Kidney (tissue), 22 donors: ENCODE measurements at places on chromosomes 16 and 17. TPM values are rescaled to one million over a fixed set of nuclear protein-coding genes. Genes with fewer than 3 reads are reported as not detected.

NRN1L gene
- 1.1 TPM for total RNA-seq

MEIOC gene
- total RNA-seq, result 0.28 TPM

PIRT gene
- not detected for total RNA-seq

SSTR5 gene
- total RNA-seq, result 6.7 TPM

HOXB7 gene
- 45.4 TPM for total RNA-seq

KRT222 gene
- total RNA-seq, result 6.6 TPM

MILR1 gene
- 17.8 TPM for total RNA-seq

CFAP97D1 gene
- not detected for total RNA-seq

OR1F1 gene
- total RNA-seq, result not detected

MYADML2 gene
- total RNA-seq, result not detected

SDR42E2 gene
- not detected for total RNA-seq

DNA sequence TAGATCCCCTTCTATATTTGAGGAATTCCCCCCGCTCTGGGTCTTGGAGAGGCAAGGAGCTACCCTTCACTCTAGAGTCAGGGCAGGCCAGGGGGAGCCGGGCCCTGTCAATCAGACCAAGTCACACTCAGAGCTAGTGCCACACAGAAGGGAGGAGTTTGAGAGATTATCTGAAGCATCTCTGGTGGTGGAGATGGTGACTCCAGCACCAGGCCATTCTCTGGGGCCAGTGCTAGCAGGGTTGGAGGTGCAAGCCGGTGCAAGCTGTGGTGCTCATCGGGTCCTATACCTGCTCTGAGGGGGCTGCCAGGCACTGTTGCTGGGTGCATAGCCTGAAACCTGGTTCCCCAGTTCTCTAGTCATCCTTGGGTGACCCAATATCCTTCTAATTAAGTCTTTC lies 201.2 kb downstream of the COPRS start:
- no peak for DNase-seq

DNA sequence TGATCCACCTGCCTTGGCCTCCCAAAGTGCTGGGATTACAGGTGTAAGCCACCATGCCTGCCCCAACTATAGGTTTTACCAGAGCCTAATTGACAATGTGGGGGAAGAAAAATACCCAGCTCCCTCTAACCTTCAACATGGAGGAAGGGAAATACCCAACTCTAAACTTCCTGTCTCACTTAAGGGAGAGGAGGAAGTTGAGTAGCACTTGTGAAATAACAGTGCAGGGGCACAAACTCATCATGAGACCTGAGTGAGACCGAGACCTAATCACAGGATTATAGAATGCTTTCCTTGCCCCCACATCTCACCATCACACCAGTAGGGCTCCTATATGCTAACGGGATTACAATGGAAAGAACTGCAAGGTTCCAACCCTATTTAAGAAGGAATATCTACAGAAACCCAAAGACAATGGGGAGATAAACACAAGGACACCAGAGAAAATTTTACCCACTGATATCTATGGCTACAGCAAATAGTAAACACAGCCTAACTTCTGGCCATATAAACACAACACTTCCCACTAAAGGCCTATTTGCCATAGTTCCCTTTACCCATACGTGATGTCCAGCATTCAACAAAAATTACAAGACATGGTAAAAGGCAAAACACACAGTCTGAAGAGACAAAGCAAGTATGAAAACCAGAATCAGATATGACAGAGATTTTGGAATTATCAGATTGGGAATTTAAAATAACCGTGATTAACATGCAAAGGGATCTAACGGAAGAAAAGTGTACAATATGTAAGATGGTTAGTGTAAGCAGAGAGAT lies 26.9 kb downstream of the OR3A1 start:
- no peak for DNase-seq

- DNase-seq, result no peak
These were observed 13.7 kb upstream of the TAT start for GRCh38 chr16:71590584-71590983.

DNA sequence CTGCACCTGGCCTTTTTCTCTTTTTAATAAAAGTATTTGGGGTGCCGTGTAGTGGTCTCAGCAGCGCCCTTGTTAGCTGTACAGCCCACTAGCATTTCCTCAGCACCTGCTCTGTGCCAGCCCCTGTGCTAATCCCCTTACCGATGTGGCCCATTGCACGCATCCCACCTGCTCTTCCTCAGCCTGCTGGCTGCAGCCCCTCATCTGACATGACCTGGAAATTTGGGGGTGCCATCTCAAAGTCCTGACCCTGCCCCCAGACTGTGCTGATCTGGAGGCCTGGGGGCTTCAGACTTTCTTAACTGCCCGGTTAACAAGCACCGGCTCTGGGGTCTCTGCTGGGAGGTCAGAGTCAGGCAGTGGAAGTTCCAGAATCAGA lies 10.4 kb downstream of the GPRC5C start:
- DNase-seq, result no peak

GRCh38 chr17:76643553-76644148 lies at the start of gene ST6GALNAC1:
ST6GALNAC1 (minus strand) TSS chr17:76643757; CDS start chr17:76643638, 119 bp downstream.
- peak; percentile 37 for DNase-seq

- DNase-seq, result no peak
These were observed 93.6 kb upstream of the CIBAR2 start for GRCh38 chr16:85205747-85206471.

- DNase-seq, result peak; percentile 67
These were observed 1.1 kb upstream of the AMDHD2 start for GRCh38 chr16:2518823-2519710.

DNA sequence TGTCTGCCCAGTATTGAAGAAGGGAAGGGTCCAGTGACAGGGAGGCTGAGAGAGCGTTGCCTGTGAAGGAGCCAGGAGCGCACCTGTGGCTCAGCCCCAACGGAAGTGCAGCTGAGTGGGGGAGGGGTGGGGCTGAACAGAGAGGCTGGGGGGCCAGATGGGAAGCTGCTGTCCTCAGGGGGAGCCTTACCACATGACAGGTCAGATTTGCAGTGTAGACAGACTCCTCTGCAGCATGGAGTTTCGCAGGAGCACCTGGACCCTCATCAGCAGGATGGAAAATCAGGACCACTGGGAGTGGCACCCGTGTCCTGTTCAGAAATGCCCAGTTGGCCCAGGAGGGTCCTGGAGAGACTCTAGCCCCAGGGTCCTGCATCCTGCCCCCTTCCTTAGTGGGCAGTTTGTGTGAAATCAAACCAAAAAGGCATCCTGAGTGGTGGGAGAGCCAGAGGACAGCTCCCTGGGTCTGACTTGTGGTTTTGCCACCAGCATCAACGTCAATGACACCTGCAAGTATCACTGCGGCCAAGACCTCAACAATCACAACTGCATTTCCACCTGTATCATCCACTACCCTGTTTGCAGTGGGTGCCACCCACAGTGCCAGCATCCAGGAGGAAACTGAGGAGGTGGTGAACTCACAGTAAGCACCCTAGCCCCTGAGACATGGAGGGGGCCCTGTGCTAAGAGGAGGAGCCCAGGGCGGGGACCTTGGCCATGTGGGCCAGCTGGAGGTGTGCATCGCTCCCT lies 7.8 kb downstream of the CD300A start:
- no peak for DNase-seq

DNA sequence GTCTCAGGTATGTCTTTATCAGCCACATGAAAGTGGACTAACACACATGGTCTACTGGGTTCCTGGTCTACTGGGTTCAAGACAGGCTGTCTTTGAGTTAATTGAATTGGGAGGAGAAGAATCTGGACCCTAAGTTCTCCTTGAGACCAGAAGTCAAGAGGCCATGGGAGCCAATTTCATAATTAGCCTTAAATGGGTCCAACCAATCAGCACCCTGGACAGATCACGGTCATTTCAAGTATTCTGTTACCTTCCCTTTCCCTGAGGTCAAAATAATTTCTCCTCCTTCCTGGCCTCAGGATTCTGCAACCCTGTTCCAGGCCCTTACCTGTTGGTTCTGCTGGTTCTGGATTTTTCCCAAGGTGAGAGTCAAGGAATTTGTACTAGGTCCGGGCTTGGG lies 23.8 kb downstream of the OSBPL7 start:
- DNase-seq, result no peak

- DNase-seq, result no peak
These were observed 104.6 kb downstream of the SPAG9 start for GRCh38 chr17:51016099-51016498.

DNA sequence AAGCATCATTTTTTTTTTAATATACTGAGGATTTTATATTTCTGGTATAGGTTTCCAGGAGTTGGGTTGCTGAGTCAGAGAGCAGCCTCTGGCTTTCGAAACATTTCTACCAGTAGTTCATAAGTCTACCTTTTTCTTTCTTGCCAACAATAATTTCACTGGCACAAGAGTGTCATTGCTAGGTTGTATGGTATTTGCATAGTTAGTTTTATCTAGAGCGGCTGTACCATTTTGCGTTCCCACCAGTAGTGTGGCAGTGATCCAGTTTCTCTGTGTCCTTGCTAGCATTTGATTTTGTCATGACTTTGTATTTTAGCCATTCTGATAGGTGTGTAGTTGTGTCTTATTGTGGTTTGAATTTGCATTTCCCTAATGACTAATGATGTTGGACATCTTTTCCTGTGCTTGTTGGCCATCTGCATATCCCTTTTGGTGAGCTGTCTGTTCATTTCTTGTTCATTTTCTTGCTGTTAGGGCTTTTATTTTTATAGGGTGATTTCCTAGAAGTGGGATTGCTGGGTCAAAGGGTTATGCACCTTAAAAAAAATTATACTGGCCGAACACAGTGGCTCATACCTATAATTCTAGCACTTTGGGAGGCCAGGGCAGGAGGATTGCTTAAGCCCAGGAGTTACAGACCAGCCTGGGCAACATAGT lies 39.9 kb downstream of the SNX29 start:
- DNase-seq, result no peak

GRCh38 chr17:31858642-31859486 lies at the start of gene COPRS:
COPRS (minus strand) TSS chr17:31859244; CDS start chr17:31859199, 45 bp downstream.
- DNase-seq, result peak; percentile 93

GRCh38 chr16:74725651-74726455 lies 25.2 kb upstream of the MLKL start:
- DNase-seq, result no peak

DNA sequence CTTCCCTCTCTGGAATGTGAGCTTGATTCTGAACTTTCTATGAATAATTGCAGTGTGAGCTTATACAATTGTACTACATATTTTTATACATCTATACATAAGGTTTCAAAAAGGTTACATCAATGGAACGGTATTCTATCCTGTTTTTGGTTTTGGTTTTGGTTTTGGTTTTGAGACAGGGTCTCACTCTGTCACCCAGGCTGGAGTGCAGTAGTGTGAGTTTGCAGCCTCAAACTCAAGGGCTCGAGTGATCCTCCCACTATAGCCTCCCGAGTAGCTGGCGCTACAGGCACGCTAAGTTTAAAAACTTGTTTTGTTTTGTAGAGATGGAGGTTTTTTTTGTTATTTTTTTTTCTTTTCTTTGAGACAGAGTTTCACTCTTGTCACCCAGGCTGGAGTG lies 1.1 kb downstream of the CTRB1 start:
- DNase-seq, result no peak

DNA sequence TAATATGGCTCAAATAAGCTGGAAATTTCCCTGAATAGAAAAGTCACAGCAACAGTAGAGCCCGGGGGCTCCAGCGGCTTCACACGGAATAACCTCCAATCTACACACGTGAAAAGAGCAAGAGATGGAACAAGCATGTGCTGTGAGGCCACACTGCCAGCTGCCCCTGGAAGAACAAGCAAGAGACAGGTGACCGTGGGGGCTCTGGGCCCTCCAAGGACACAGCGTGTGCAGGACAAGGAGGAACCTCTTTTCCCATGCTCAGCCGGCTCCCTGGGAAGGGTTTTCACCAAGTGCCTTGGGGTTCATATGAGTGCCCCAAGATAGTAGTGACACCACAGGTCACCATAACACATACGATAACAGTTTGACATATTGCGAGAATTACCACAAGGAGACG lies 110.2 kb upstream of the ZNF750 start:
- DNase-seq, result no peak

- peak; percentile 92 for DNase-seq
These were observed 8.8 kb upstream of the MAP2K3 start for GRCh38 chr17:21275579-21276263.

DNA sequence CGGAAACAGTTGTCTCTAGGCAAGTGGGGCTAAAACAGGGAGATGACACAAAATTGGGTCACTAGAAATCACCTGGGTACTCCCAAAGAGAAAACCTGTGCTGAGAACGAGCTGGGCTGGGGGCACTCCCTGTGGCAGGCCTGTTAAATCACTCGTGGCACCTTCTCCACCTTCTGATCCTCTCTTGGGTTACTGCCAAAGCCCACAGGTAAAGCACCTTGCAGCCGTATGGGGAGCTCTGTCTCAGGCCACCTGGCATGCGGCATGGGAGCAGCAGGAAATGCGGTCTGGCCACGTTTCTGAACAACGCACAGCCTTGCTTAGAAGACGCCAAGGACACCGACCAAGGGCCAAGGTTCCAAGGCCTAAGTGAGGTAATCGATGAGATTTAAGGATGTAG lies 21.5 kb upstream of the ICAM2 start:
- no peak for DNase-seq

GRCh38 chr17:76381633-76382350 lies 2.6 kb upstream of the SPHK1 start:
- DNase-seq, result peak; percentile 78

- no peak for DNase-seq
These were observed 26.9 kb downstream of the ATAD5 start for GRCh38 chr17:30858556-30859250.

DNA sequence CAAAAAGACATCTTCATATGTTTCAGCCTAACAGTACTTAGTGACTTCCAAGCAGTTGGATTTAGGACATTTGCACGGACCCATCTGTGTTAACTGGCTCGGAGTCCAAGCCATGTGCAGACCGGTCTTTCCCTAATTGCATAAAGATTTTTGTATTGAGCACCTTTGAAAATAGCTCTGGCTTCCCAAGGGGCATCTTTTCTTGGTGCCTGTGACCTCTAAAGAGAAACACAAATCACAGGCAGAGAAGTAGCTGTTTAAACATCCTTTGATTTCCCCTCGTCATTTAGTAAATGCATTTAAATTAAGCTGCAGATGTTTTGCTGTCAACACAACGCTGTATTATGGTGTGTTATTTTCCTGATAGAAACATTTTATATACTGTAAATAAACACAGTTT lies 288.2 kb upstream of the SALL1 start:
- DNase-seq, result no peak

DNA sequence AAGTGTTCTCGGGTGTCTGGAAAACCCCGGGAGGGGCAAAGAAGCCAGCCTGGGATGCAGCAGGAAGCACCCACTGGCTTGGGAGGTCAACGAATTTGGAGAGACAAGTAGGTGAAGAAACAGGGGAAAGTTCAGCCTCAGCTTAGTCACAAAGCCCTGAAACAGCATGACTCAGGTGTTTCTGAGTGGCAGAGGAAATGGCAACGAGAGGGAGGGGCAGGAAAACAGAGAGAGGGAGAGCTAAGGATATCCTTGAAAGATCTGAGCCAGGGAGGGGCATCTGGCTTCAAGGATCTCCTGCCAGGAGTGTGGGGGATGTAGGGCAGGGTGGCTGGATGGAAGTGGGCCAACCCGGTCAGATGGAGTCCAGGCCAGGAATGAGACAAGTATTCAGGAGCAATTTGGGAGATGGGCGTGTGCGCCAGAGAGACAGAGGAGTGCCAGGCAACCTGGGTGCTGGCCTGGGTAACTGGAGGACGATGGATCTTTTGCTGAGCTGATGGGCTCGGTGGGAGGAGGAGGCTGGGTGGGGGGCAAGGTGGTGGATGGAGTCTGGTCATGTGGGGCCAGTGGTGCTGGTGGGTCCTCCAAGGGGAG lies 27.2 kb downstream of the ABCC3 start:
- DNase-seq, result peak; percentile 89
